ENCODE measurements at places on chromosomes 3 and 15.

DNA sequence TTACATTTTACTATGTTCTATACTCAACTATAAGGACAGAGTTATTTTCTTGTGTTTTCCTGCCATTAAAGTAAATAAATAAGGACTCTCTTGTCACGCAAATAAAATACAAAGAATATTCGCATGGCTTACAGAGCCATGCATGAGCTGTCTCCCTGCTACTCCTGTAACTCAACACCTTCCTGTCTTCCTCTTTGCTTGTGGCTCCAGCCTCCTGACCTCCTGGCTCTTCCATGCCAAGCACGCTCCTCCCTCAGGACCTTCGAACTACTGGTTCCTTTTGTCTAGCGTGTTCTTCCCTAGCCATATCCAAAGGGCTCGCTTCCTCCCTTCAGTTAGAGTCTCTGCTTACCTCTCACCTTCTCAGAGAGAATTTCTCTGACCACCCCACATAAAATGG lies 124.3 kb upstream of the TMC3 start:
- DNase-seq, result no peak

DNA sequence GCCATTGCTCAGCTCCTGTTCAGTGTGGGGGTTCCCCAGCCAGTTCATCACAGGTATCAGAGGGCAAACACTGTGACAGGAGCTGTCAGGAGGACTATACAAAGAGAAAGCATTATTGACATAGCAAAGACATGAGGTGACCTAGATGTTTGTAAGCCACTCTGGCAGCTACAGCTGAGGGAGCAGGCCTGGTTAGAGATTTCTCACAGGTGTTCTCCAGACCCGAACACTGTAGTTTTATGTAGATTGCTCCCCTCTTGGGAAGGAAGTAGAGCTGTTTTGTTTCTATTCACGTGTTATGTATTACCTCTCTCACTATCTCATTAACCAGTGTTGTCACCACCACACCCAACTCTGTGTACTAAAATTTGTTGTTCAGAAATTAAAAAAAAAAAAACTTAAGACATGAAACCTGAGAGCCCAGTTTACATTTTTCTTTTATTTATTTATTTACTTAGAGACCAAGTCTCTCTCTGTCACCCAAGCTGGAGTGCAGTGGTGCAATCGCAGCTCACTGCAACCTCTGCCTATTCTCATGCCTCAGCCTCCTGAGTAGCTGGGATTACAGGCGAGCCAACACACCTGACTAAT lies 123.7 kb downstream of the RBPMS2 start:
- no peak for DNase-seq

GRCh38 chr3:178385280-178385952 lies 150.8 kb upstream of the KCNMB2 start:
- no peak for DNase-seq

GRCh38 chr15:27196691-27197090 lies 225.7 kb downstream of the GABRG3 start:
- no peak for DNase-seq

DNA sequence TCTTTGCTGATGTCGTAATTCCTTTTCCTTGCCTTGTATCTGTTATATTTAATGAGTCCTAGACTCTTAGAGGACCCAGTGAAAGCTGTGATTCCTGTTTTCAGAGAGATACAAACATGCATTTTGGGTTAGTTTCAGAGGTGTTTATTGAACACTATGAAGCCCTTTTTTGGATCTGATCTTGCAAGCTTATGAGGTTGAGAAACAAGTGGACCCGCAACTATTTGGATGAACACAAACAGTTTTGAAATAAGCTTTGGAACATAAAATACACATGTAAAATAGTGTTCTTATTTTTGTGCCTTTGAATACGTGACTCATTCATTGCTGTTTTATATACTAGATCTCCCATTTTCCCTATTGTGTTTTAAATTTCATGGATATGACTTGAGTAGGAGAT lies 33.5 kb downstream of the SNRK start:
- DNase-seq, result no peak

DNA sequence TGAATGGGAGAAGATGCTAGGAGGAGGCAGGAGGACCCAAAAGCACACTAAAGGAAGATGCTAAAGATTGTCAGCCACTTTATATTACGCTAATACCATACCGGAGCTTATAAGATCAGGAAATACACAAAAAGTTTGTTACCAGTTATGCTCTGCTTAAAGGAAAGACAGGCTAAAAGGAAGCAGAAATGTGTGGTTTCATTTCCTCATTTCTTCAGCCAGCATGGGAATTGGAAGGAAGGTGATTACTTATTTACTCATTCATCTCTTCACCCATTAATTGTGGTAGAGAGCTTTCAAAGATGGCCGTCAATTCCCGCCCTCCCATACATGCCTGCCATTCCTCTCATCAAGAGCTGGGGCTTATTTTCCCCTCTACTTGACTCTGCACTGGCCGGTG lies 26.7 kb upstream of the TMEM158 start:
- no peak for DNase-seq

DNA sequence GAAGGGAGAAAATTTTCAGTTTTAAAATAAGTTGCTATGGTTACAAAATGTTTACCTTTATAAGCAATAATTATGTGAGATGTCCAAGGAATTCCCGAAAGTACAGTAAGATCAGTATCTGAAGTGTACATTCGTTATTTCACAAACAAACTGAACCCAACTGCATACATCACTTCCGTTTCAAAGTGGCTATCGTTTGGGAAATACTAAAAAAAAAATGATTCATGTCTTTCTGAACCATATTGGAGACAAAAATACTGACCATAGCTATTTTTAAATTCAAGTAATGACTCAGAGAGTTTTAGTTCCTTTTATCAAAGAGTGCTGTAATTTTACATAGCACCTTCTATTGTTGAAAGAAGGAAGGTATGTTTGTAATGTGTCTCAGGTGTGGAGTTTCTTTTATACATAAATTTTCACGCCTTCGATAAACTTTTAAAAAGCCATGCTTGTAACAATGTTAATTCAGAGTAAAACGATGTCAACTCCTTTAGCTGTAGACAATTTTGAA lies 8.0 kb upstream of the ANKRD28 start:
- no peak for DNase-seq

DNA sequence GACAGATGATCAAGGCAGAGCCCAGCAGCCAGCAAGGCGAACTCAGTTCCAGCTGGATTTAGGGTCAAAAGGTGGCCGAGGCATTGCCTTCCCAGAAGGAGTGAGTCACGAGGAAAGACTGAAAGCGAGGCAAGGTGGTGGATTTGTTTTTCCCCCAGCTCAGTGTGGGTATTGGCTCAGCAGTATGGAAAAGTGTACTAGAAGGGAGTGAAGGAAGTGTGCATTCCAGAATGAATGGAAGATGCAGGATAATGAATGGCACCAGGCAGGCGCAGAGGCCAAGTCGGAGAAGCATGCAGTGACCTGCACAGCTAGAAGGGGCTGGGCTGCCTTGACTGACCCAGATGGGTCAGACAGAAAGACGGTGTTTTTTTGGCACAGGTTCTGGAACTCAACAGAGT lies 46.3 kb downstream of the FOXP1 start:
- no peak for DNase-seq

GRCh38 chr15:72229076-72229946 lies 1.7 kb downstream of the PKM start:
- no peak for DNase-seq

GRCh38 chr15:37094915-37095711 lies 5.2 kb downstream of the MEIS2 start:
- DNase-seq, result no peak

- no peak for DNase-seq
Observed at GRCh38 chr3:152159328-152159727, 109.4 kb upstream of the MBNL1 start.

GRCh38 chr3:77190374-77190773 lies 150.5 kb downstream of the ROBO2 start:
- DNase-seq, result no peak

DNA sequence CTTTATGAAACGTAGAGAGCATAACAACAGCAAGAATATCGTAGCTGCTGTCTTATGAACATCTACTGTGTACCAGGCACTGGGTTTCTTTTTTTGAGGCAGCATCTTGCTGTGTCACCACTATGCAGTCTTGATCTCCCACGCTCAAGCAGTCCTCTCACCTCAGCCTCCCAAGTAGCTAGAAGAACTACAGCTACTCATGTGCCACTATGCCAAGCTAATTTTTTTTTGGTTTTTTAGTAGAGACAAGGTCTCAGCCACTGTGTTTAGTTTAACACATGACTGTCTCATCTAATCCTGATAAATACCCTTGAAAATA lies 129.9 kb downstream of the VGLL4 start:
- no peak for DNase-seq

DNA sequence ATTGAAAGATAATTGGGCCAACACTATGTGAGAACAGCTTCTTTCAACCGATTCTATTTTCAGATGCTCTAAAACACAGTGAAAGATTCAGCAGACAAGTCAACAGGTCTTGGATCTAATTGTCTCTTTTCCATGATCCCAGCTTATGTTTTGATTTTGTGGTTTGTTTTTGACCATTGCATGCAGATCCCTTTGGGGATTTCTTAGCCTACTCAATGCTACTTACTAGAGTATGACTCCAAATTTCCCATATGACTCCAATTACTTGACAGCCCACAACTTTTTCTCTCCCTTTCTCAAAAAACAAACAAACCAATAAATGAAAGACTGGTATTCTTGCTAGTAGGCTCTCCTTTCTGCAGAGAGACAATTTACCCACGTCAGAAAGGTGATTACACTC lies 67.1 kb downstream of the KCNH8 start:
- DNase-seq, result no peak

DNA sequence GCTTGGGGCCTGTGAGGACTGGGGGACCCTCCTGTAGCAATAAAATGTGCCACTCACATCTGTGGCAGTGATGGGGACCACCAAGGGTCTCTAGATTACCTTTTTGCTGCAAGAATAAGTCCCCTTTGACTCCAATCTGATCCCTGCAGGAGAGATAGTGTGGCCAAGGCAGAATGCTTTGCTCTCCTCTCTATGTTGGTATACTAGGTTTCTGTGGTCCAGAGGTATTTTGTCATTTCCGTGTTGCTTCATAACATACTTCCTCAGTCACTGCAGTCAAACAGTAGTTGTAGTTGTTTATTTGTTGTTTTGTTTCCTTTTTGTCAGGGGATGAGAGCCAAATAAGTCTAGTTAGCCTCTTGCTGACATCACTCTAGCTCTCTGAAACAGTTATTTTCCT lies 13.1 kb upstream of the NAALADL2 start:
- DNase-seq, result no peak

- no peak for DNase-seq
Observed at GRCh38 chr3:18680758-18681157, 255.6 kb upstream of the SATB1 start.

GRCh38 chr15:79364571-79365240 lies 53.8 kb downstream of the TMED3 start:
- DNase-seq, result no peak

- DNase-seq, result no peak
Observed at GRCh38 chr15:49815950-49816349, 195.1 kb downstream of the DTWD1 start.

DNA sequence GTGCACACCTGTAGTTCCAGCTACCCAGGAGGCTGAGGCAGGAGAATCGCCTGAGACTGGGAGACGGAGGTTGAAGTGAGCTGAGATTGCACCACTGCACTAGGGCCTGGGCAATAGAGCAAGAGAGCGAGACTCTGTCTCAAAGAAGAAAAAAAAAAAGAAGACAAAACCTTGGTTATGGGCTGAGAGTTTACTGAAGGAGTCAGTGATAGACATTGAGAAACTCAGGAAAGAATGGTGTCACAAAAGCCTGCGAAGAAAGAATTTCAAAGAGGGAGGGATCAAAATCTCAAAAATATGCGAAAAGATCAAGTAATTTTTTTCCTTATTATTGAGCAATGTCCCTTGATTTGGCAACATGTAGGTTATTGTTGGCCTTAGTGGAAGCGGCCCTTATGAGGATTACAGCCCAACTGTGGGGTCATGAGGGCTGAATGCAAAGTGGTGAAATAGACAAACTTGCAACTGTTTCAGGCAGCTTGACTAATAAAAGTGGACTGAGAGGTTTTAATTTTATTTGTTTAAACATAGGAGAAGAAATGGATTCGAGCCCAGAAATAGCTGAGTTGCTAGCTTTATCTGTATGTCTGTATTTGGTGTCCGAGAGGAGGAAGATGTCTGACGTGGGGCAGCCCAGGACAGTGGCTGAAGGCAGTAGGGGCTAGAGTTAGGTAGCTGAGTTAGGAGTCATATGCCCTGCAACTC lies 18.8 kb upstream of the CELF6 start:
- no peak for DNase-seq

DNA sequence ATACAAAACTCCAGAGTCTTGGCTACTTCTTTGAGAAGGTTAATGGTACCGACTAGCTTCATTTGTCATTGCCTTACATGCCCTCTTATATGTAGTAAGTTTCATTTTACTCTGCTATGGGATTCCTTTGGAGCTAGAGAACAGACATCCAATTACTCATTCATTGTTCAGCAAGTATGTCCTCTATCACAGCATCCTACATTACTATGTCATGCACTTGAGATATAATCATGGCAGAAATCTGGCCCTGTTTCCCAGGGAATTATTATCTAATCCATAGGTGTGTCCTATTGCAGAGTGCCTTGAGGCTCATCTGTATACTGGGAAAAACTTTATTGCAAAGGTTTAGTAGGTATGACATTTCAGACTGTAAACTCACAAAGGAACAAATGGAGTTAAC lies 333.1 kb upstream of the NECTIN3 start:
- no peak for DNase-seq

- no peak for DNase-seq
Observed at GRCh38 chr3:114639171-114639570, 345.3 kb downstream of the TIGIT start.

DNA sequence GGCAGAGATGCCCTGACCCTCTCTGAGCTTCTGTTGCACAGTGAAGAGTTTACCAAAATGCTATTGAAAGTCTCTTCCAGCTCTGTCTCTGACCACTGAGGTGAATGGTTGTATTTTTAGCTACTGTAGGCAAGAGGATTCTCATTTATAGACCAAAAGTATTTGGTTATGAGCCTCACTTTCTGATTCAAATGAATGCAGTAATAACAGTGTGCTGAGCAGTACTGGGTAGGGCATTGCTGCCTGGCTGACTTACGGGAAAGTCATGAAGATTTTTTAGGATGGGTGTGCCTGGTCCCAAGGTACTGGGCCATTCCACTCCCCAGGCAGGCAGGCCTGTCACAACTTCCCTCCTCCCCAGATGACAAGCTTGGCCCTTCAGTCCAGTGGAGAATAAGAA lies 15.5 kb downstream of the PLA1A start:
- no peak for DNase-seq

DNA sequence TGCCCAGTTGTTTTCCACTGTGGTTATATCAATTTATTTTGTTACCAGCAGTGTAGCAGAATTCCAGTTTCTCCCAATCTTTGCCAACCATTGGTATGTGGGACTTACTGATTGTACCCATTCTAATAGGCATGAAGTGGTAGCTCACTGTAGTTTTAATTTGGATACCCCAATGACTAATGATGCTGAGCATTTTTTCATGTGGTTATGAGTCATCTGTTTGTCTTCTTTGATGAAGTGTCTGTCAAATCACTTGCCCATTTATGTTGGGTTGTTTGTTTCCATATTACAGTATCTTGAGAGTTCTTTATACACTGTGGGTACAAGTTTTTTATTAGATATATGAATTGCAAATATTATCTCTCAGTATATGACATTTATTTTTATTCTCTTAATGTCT lies 644.3 kb downstream of the NR2F2 start:
- no peak for DNase-seq

GRCh38 chr3:110687138-110687537 lies 384.5 kb upstream of the NECTIN3 start:
- no peak for DNase-seq
